Eye (tissue), 1 donor: ENCODE measurements at places on chromosomes 12 and 14.

- no peak for DNase-seq
Observed at GRCh38 chr14:97709552-97709951, 912.4 kb downstream of the VRK1 start.

DNA sequence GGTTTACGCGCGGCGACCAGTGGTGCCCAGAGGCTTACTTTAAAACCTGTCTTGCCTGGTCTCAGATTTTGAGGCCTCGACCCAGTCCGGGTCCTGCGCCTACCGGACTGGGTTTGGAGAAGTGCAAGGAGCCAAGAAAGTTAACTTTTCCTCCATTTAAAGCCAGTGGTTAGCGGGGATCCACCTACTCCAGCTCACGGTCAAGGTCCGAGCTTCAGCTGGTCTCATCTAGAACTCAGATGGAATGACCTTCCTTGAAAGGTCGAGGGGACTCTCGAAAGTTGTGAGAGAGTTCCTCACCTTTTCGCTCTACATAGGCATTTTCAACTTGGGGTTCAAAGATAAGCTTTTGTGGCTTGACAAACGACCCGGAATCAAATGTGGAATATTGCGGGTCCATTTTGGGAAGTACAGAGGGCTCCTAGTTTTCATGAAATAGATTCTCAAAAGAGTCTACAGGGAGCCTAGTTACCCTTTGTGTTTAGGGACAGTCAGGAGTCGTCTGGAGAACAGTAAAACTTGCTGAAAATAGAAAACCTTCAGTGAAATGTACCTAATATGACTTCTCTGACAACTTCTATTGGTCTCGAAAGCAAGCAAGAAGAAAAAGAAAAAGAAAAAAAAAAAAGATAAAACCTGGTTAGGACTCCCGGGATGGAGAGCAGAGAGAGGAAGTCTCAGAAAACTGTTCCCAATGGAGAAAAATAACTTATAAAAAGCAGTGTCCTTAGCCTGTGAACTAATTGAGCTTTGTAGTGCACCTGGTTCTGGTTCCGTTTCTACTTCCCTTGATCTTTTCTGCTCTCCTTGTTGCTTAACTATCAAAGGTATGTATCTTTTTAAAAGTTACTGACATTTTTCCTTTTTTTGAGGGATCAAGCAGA, 1.4 kb downstream of the KCNMB4 start:
- peak; percentile 81 for DNase-seq

DNA sequence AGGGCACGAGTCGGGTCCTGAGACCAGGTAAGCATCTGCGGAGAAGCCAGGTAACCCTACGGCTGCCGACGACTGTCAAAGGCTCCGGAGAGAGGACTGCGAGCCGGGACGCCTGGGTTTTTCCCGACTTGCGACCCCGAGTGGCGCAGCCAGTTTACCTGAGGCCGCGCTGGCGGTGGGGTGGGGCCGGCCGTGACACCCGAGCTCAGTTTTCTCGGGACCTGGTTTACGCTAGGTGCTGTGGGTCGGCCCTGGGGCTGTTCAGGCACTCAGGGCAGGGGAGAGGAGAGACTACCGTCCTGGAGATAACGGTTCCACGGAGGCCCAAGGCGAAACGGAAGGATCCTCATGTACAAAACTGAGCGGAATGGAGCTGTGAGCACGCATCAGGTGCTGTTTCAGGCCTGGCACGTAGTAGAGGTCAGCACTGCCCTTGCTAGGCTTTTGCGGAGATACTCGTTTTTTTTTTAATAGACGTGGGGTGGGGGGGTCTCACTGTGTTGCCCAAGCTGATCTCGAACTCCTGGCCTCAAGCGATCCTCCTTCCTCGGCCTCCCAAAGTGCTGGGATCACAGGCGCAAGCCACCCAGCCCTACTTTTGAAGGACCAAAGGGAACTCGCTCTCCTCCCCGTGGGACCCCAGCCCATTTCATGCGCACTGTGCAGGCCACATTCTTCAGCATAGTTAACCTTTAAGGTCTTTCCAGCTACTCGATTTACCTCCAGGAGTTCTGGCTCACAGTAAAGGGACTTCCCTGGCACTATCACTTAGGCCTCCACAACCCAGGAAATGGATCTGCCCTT, 471 bp downstream of the MTRFR start:
- no peak for DNase-seq

- DNase-seq: no peak
Observed at GRCh38 chr14:96783915-96784224, 13.3 kb upstream of the VRK1 start.

- no peak for DNase-seq
Observed at GRCh38 chr12:133165776-133166175, 15.5 kb upstream of the ZNF268 start.

- no peak for DNase-seq
Observed at GRCh38 chr12:46459111-46459510, 86.5 kb upstream of the SLC38A2 start.

- DNase-seq: peak; percentile 49
Observed at GRCh38 chr12:94151582-94151981, 3.2 kb downstream of the PLXNC1 start.
